ENCODE measurements at places on chromosomes 3 and 15.

GRCh38 chr3:157066335-157067098 lies 93.4 kb downstream of the CCNL1 start:
- no peak for DNase-seq

DNA sequence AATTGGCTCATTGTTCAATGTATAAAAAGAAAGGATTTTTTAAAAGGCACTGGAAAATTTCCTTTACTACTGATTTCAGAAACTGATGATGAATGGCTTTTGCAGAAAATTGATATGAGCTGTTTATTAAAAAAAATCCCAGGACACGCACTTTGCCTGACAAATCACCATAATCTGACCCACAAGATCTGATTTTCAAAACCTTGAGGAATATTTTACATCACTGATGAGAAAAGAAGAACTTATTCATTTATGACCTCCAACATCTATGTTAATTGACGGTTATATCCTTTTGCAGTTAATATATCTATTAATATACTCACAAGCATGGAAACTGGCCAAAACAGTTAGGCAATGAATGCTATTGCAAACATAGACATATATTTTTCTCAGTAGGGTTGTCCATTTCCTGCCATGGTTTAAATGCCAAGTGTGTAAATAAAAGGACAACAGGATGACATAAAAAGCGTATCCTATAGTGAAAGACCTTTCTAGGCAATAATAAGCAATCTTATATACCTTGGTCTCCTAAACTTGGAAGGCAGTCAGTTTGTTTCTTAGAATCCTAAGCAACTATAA lies 109.7 kb upstream of the SLC7A14 start:
- no peak for DNase-seq

- DNase-seq, result peak; percentile 50
Measured at GRCh38 chr3:126654571-126655383, at the start of gene TXNRD3. Gene TXNRD3 (minus strand): TSS chr3:126655124.

- DNase-seq, result no peak
Measured at GRCh38 chr3:38000965-38001455, 10.4 kb downstream of the VILL start.

- DNase-seq, result no peak
Measured at GRCh38 chr15:94644433-94644832, 413.1 kb downstream of the MCTP2 start.

DNA sequence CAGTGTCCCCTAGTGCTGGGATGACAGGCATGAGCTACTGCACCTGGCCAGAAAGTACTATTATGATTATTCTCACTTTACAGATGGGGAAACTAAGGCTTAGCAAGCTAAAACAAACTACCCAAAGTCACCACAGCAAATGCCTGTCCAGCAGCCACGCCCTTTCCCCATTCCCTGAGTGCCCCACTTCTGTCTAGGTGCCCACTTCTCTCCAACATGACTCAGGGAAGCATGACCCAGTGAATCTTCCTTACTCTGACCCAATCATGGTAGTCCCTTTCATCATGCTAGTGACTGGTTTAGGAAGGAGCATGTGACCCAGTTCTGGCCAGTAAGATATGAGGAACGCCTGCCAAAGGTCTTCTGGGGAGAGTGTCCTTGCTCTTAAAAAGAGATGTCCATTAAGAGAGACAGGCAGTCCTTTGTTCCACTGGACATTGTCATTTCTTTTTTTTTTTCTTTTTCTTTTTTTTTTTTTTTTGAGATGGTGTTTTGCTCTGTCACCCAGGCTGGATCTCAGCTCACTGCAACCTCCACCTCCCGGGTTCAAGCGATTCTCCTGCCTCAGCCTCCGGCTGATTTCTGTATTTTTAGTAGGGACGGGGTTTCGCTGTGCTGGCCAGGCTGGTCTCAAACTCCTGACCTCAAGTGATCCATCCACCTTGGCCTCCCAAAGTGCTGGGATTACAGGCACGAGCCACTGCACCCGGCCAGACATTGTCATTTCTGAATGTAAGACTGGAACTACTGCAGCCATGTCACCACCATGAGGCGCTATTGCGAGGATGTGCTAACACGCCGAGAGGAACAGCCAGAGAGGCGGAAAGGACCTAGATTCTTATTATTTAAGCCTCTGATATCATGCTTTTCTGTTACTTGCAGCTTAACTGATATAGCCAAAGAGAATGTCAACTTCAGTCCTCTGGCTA lies 19.8 kb downstream of the MEGF11 start:
- no peak for DNase-seq

DNA sequence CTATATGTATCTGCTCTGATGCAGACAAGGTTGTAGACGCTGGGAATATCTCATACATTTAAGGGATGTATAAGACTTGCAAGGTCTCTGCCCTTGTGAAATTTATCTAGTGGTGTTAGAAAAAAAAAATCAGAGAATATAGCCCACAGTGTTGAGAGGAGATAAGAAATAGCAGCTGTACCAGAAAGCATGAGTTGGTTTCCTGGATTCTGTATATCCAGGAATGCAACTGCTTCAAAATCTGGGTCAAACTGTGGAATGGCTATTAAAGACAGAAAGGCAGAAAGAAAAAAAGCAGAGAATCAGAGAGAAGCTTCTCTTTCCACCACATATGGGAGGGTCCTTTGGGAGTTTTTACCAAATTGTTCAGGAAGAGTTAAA lies 1.5 kb upstream of the TMEM212 start:
- DNase-seq, result no peak

GRCh38 chr3:128413003-128413370 lies 53.7 kb downstream of the DNAJB8 start:
- no peak for DNase-seq

- DNase-seq, result no peak
Measured at GRCh38 chr3:16439163-16439847, 74.2 kb downstream of the RFTN1 start.

- DNase-seq, result no peak
Measured at GRCh38 chr15:65724464-65725215, 67.5 kb downstream of the DENND4A start.

DNA sequence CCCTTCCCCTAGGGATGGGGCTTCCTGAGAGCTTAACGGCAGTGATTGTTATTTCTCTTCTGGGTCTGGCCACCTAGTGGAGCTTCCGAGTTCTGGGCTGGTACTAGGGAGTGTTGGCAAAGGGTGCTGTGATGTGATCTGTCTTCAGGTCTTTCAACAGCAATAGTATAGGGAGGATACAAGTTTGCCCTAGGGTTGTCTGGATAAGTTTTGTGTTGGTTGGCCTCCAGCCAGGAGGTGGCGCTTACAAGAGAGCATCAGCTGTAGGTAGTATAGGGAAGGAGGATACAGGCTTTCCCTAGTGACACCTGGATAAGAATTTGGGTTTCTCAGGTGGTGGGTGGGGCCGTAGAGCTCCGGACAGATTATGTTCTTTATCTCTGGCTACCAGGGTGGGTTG lies 19.2 kb upstream of the CPOX start:
- DNase-seq, result no peak

- DNase-seq, result no peak
Measured at GRCh38 chr3:9681723-9682081, 21.9 kb upstream of the CPNE9 start.

DNA sequence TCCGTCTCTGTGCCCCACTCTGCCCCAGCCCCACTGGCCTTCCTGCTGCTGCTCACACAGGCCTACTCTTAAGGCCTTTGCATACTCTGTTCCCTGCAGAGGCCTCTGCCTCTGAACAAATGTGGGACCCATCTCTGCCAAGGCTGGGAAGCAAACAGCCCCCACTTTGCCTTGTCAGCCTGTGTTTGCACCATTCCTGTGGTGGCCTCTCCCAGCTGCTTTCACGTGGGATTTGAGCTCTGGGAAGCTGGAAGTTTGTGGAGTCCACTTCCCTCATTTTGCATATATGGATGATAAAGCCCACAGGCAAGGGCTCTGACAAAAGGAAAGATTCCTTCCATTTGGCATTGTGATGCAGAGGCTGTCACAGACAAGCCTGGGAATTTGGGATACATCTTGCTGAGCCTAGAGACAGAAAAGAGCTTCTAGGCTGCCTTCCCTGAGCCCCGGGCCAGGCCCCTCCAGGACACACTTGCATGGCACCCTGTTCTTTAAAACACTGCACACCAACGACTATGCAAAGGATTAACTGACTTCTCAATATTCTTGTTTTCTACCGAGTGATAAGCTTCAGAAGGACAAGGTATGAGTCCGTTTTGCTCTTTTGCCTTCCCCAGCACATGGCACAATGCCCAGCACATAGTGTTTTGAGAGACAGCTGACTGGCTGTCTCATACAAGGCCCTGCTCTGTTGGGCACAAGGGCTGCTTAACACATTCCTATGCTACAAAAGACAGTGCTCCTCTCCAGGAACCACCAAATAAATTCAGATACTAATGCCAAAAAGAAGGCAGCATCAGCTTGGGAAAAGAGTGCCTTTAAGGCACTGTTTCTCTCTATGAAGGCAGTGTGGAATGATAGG lies 120.7 kb upstream of the TOPAZ1 start:
- DNase-seq, result no peak

- no peak for DNase-seq
Measured at GRCh38 chr3:100954990-100955389, 38.2 kb downstream of the ABI3BP start.

DNA sequence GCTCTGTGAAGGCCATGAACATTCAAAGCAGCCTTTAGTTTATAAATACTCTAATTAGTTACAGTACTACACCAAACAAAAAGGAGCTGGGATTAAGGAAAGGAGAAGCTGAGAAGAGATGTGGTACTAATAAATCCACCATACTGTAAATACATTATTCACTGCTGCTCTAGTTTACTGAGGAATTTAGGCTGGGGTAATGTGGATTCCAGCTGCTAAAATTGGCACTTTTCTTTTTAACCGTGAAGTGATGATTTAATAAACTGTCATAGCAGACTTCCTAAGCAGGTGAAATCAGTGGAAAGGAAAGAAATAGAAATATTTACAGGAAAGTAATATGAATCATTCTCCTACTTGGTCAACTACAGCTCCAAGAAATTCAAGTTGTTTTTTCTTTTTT lies 88.7 kb downstream of the TFG start:
- no peak for DNase-seq

- no peak for DNase-seq
Measured at GRCh38 chr3:1883534-1883933, 215.1 kb upstream of the CNTN4 start.

- DNase-seq, result no peak
Measured at GRCh38 chr3:50612234-50612882, 784 bp upstream of the CISH start.

DNA sequence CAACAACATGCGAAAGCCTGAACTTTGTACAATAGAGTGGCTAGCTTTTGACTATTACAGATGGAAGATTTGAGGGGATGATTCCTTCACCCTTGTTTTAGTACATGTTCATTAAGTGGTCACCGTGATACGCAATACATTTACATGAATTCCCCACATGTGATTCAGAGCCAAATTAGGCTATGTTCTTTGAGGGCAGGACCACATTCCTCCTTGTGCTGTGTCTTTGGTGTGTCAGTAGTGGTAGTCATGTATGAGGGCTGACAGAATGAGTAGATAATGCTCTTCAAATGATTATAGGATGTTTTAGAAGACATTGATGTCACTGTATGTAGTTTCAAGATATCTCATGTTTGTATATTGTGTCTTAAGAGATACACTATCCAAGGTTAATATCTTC lies 12.1 kb downstream of the PTPRG start:
- no peak for DNase-seq

DNA sequence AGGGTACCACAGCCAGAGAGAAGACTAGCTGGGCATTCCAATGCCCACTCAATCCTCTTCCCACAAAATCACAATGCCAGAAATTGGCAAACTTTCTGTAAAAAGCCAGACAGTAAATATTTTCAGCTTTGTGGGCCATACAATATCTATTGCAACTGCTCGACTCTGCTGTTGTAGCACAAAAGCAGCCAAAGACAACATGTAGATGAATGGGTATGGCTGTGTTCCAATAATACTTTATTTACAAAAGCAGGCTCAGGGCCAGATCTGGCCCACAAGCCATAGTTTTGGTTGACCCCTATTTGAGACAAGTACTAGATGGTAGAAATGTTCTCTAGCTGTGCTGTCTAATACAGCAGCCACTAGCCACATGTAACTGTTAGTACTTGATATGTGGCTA lies 330.9 kb downstream of the ERC2 start:
- no peak for DNase-seq

GRCh38 chr3:136543385-136543784 lies 208.8 kb downstream of the STAG1 start:
- no peak for DNase-seq

GRCh38 chr15:39645976-39646257 lies 65.0 kb downstream of the THBS1 start:
- DNase-seq, result no peak

DNA sequence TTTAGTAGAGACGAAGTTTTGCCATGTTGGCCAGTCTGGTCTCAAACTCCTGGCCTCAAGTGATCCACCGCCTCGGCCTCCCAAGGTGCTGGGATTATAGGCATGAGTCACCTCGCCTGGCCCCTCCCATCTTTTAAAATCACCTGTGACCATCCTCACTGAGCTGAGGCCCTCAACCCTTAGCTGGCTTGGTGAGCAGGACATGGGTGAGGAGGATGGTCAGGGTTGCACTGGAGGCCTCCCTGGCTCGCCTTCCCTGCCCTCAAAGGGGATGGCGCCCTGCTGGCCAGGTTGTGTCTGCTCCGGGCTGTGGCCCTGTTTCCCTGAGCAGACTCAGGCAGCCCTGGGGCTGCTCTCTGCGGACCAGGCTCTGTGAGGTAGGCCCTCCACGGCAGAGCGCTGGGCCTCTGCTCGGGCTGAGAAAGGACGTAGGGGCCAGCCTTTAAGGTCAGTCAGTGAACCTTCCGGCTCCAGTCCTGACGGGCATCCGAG lies 33.7 kb downstream of the SYNM start:
- no peak for DNase-seq

GRCh38 chr15:77581896-77582569 lies 50.7 kb downstream of the LINGO1 start:
- no peak for DNase-seq

GRCh38 chr3:106333911-106334618 lies 465.3 kb upstream of the CBLB start:
- DNase-seq, result peak; percentile 82

DNA sequence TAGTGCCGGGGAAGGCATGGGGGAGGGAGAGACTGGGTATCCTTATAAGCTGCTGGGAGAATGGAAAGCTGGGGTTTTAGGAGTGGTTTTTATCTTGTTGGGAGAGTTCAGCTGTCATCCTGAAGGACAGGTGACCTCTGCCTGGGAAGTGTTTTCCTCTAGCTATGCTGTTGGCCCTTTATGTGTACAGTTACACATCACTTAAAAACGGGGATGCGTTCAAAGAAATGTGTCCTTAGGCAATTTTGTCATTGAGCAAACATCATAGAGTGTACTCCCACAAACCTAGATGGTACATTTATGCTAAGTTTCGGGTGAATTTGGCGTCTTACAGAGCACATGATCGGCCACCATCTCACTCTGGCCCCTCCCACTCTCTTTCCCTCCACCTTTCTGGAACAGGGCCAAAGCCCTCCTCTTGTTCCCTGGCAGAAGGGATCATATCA lies 164.3 kb upstream of the NUDT16 start:
- no peak for DNase-seq
